Stimulated activated CD8-positive, alpha-beta memory T cell treated with anti-CD3 and anti-CD28 coated beads, Interleukin-7, amount 100 ng/mL, for 1 hour (primary cell): ENCODE measurements at places on chromosomes 4 and X.

DNA sequence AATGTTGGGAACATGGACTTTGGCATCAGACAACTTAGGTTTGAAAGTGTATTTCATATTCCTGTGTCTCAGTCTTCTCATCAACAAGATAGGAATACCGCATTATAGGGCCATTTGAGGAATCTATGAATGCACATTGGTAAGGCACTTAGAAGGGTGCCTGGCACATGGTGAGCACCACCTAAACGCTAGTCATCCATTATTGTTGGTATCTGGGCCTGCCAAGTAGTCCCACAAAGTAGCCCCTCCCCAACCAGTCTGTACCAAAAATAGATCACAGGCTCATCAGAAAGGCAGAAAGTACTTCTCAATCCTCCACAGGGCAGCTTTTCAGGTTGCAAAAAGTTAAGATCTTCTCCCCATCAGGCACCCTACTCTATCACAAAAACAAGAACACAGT, 162.3 kb upstream of the KLF3 start:
- DNase-seq = no peak

DNA sequence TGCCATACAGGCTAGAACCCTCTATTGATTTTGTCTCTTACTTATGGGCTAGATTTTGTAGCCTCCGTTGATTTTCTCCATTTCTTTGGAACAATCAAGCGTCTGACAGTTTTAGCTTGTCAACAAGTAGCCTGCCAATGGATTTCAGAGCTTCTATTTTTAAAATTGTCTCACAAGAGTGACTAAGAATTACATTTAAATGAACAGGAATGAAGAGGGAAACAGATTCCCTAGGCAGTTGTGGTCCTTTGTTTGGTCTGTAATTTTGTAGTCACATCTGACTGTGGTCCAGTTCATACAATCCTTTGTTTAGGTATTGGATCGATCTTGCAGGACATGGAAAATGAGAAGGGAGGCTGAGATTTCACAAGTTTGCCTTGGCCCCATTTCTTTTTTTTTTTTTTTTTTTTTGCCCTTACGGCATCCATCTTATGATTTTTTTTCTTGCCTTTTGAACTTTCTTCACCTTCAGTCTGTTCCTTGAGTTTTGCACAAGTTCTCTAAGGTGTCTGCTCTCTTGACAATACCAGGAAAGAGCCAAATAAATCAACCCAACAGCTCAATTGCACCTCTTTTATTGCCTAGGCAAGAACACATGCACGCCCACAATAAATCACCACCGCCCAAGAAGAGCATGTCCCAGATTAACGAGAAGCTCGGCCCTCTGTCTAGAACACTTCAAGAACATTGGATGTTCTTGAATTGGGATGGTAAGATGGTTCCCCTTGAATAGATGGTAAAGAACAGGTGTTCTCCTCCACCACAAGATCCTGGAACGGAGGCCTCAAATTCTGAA, 86.5 kb upstream of the EGFL6 start:
- DNase-seq = no peak

DNA sequence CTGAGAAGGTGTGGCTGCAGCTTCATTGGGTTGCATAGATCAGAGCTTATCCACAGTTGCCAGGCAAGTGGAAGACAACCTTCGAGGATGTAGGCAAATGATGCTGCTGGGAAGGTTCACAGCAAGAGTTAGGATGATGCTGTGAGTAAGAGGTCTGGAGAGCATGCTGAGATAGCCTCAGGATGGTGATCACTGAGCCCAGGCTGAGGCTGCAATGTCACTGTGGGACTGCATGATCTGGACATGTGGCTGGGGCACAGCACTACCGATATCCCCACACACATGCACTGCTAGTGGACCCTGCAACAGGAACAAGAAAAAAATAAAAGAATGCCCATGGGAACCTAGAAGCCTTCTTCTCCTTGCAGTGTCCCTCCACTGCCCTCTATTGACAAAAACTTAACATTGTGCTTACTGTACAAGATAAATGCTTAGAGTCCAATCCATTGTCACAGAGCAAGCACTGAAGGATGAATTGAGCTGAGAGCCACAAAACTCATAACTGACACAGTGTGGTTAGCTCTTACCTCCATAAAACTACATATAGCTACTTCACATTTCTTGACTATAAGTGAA, 105.6 kb downstream of the CNKSR2 start:
- no peak for DNase-seq

- no peak for DNase-seq
Measured at GRCh38 chr4:24560868-24561368, 23.4 kb downstream of the DHX15 start.

DNA sequence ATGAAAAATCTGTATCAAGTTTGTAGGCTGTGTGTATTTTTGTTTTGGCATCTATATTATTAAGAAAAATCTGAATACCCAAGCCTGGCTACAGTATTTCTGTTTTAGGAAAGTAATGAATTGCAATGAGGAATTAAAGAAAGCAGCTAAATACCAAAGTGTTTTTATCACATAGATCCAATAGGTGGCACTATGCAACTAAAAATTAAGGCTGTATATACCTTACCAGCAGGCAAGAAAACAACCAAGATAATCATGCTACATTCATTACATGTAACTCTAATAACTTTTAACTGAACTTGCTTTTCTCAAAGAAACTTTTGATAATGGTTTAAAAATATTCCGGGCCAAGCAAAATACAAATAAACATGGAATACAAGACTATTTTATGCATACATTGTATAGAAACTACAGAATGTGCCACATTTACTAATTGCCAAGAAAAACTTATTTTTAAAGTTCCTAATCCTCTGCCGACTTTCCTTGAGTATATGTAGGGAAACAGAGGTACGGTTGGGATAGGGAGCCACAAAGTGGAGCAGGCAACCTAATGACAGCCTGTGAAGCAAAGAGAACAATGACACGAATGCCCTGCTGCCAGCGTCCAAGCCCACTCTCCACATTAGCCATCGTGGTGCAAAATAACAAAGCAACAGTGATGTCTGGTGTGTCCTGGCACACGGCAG, 63.7 kb downstream of the SEC24D start:
- no peak for DNase-seq

DNA sequence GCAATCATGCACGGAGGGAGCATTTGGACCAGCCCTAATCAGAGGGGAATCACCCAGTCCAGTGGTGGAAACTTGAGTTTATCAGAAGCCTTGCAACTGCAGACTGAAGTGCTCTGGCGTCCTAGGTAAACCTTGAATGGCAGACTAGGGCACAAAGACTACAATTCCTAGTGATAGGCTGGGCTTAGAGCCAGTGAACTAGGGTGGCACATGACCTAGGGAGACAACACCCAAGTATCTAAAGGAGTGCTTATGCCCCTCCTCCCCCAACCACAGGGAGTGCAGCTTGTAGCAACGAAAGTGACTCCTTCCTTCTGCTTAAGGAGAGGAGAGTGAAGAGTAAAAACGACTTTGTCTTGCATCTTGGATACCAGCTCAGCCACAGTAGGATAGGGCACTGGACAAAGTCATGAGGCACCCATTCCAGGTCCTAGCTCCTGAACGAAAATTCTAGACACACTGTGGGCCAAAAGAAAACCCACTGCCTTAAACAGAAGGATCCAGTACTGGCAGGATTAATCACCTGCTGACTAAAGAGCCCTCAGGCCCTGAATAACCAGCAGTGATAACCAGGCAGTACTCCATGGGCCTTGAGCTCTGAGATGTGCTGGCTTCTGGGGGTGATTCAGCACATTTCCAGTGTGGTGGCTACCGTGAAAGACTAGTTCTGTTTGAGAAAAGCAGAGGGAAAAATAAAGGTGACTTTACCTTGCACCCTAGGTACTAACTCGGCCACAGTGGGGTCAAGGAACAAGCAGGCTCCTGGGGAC, 58.7 kb upstream of the STARD8 start:
- DNase-seq = no peak

DNA sequence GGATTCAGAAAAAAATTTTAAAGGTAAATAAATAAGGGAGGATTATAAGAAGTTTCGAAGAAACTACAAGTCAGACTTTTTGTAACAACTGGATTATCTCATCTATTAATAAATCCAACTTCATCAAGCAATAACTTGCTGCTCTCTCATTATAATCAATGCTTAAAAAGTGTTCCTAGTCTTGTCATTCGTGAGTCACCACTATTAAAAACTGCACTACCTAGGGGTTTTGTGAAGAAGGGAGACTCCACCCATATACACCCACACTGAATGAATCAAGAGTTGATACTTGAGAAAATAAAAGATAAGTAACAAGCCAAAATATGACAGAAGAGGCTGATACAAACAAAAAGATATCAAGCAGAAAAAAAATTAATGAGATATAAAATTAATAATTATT, 360.5 kb downstream of the ZNF674 start:
- DNase-seq = no peak

DNA sequence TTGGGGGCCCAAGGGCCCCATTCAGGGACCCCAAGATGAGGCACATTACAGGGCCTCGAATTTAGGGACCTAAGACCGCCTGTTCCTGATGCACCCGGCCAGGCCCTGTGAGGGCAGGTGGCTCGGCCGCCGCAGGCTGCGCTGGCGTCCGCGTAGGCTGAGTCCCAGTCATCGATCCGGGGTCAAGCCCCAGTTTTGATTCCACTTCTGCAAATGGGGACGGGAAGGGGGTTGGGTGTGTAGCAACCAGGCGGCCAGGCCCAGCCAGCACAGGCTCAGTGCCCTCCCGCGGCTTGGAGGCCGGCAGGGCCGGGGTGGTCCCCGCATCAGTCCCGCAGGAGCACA, 327 bp downstream of the PNPLA4 start:
- no peak for DNase-seq

DNA sequence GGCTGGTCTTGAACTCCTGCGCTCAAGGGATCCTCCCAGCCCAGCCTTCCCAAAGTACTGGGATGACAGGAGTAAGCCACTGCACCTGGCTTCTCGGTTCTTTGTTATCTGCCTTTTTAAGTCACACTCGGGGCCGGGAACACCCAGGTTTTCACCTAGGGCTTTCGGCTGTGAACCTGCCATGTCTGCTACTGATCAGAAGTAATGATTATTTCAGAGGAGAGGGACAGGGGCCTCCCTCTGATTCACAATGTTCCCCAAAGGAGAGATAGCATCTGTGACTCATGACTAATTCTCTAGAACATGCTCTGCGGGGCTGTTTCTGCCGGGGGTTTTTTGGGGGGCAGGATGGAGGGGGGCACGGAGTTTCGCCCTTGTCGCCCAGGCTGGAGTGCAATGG, 26.9 kb downstream of the CRLF2 start:
- no peak for DNase-seq

GRCh38 chr4:763922-764321, 58.3 kb downstream of the PCGF3 start:
- DNase-seq = no peak

DNA sequence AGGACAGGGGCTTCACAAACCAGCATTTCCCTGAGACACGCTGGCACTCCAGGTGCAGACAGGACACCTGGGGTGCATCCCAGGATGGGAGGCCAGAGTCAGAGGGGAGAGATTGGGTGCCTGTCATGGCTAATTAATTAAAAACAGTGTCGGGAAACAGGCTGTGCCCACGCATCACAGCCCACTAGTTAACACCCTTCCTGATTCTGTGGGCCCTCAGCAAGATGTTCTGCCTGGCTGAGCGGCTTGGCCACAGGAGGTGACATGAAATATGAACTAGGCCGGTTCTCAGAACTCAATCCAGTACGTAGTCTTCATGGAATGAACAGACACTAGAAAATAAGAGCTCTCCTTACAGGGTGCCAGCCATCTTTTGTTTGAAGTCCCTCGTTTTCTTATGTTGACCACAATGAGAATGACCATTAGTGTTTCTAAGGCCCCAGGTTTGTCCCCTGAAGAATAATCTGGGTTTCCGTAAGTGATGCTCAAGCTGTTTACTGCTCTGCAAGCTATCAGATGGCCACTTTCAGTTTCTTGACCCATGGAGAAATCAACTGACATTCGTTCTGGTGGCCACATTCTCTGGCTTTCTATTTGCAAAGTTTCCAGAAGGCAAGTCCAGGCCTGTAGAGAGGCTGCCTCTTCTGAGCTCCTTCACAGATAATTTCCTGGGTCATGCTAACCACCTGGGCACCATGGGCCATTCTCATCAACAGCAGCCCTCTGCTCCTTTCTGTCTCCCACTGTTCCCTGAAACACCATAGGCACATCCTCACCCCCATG, 72.3 kb downstream of the SLC34A2 start:
- DNase-seq = no peak

DNA sequence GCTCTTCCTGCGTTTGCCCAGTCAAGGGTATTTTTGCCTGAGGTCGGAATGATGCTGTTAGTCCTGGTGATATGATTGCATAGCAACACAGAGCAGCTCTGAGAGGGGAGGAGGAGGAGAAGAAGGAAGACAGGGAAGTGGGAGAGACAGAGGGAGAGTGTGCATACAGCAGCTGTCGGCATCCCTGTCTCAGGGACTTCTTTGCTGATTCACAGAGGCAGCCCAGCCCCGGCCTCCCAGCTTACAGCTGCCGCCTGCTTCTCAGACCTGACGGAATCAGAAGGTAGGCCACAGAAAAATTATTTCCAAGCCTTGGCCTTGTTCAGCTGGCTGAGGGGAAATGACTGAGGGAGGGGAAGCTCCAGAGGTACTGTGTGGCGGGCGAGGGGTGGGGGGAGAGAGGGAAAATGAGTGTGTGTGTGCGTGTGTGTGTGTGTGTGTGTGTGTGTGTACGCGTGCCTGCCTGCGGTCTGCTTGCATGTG, 319 bp downstream of the DRP2 start:
- no peak for DNase-seq

DNA sequence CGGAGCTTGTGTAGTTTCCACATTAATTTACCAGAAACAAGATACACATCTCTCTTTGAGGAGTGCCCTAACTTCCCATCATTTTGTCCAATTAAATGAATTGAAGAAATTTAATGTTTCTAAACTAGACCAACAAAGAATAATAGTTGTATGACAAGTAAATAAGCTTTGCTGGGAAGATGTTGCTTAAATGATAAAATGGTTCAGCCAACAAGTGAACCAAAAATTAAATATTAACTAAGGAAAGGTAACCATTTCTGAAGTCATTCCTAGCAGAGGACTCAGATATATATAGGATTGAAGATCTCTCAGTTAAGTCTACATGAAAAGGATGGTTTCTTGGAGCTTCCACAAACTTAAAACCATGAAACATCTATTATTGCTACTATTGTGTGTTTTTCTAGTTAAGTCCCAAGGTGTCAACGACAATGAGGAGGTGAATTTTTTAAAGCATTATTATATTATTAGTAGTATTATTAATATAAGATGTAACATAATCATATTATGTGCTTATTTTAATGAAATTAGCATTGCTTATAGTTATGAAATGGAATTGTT, at the start of gene FGB:
FGB (plus strand) TSS at position 315 of the 558 bp plus-strand sequence; CDS start at position 323, 8 bp downstream.
- no peak for DNase-seq

DNA sequence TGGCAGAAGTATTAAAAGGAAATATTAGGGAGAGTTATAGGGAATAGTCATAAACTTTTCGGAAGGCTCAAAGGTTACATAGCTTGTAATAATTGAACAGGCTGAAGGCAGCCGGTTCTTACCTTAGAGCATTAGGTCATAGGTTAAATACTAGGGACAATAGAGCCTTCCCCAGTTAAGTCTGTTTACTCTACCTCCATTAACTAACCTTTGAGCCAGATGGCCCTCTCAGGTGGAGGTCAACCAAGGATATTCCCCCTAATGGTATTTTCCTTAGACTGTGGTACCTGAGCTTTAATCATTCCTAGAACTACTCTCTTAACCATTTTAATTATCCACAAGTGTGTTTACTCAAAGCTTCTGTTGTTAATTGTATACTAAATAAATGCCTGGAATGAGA, 920.9 kb upstream of the PABPC4L start:
- no peak for DNase-seq

GRCh38 chr4:84803116-84803515, 163.4 kb downstream of the WDFY3 start:
- no peak for DNase-seq

GRCh38 chrX:121546317-121546716, 498.9 kb downstream of the GLUD2 start:
- no peak for DNase-seq

GRCh38 chr4:169314906-169315305, 44.1 kb upstream of the SH3RF1 start:
- DNase-seq = no peak
